Liver (tissue), 10 donors: ENCODE measurements at places on chromosomes 7 and 10. TPM values are rescaled to one million over a fixed set of nuclear protein-coding genes. Genes with fewer than 3 reads are reported as not detected.

DNA sequence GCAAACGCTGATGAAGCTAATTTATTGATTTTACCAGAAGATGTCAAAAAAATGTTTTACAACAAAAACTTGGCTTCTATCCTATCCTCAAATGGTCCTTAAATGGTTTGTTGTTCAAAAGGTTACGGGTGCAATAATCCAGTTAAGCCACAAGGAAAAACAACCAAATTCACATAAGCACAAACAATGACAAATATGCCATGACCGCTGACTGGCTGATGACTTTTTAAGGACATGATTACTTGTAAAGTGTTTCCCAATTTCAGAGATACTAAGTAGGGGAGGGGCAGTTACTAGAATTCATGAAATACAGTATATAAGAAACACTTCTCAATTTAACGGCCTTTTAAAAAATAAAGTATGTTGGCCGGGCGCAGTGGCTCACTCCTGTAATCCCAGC is 28.8 kb downstream of the ABI1 start:
- no peak for DNase-seq

DNA sequence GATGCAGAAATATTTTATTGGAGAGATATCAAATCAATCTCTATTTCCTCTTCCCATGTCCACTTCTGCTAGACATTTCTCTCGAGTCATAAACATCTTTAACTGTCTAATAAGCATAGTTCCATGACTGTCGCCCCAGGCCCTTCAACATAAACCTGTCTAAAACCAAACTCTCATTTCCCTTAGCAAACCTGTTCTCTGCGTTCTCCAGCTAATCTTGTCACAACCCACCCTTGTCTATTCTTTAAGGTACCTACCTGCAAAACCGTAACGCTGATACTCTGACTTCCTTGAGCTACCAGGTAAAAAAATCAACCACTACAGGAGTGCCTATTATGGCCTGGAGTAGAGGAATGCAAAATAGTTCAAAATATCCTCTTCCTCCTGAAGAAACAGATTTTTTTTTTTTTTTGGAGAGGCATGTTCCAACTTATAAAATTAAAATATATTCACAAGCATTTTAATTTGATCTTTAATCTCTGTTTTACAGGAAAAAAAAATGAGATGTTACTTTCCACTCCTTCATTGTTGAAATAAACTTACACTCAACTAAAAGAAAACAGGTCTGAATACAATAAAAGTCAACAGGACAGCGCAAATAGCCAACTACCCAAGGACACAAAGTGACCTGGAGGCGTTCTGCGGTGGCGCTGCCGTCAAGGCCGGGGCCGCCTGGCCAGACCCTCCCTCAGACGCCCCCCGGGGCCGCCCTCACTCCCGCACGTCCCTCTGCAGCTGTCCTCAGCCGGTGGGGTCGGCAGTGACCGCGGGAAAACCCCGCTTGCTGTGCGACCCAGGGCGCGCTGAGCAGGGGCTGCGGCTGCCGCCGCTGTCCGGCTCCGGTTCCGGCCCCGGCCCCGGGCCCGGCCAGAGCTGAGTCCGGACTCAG is 765 bp downstream of the SLC25A40 start:
- no peak for DNase-seq

- no peak for DNase-seq
These were observed 115.1 kb downstream of the PKD1L1 start for GRCh38 chr7:47833211-47833610.

DNA sequence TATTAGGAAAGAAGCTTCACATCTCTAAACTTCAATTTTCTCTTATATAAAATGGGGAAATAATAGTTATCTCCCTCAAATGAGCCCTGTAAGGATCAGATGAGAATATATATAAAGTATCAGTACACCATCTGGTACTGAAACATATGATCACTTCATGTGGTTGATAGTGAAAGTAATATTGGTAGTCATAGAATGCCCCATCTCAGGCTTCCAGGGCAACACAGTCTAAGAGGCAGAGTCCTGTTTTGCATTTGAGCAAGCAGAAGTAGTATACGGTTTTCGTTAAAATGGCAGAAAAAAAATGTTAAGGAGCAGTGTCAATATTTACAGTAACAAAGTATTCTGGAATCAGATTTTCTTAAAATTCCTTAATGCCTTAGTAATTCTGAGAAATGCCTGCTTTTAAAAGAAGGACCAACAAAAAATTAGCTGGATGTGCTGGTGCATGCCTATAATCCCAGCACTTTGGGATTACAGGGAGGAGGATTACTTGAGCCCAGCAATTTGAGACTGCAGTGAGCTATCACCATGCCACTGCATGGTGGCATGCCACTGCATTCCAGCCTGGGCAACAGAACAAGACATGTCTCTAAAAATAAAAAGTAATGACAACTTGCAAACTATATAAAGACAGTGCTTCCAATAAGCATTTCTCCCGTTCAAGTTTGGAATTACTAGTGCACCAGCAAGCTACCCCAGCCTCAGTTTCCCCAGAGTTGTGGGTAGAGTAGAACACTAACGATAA is 19.8 kb downstream of the KBTBD2 start:
- no peak for DNase-seq

DNA sequence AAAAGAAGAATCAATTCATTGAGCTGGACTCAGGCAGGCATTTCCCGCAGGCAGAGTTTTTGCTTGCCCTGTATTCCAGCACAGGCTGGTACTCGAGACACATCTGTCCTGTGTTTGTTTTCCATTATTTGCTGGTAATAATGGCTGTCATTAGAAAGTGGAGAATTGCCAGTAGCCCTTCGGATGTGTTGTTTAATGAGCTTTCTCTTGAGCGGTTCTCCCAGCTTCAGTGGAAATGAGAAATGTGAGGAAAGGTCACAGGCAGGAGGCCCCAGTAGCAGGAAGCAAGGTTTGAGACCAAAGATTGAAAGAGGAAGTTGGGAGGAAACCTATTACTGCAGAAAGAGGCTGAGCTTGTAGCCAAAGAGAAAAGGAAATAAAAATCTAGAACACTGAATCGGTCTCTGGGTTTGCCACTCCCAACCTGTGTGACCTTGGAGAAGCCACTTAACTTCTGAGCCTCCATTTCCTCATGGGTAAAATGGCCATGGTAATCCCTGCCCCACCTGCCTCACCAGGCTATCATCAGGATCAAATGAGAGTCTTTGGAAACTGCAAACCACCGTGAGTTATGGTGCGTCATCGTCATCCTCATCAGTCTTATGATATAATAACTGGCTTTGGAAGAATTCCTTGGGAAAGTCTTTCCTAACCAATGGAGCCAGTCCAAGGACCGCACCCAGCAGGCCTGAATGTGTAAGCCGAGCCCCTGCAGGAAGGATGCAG is 67.7 kb downstream of the TACR2 start:
- no peak for DNase-seq

- no peak for DNase-seq
These were observed 303.2 kb downstream of the ZWINT start for GRCh38 chr10:56057860-56058259.

- no peak for DNase-seq
These were observed 118.5 kb downstream of the AMPH start for GRCh38 chr7:38512704-38513103.

DNA sequence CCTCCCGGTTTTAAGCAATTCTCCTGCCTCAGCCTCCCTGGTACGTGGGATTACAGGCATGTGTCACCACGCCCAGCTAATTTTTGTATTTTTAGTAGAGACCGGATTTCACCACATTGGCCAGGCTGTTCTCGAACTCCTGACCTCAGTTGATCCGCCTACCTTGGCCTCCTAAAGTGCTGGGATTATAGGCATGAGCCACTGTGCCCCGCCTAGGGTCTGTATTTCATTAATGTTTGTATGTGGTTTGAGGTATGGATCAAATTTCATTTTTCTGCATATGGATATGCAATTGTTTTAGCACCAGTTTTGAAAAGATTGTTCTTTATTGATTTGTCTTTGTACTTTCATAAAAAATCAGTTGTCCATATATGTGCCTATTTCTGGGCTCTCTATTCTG is 26.0 kb downstream of the CYP26A1 start:
- no peak for DNase-seq

DNA sequence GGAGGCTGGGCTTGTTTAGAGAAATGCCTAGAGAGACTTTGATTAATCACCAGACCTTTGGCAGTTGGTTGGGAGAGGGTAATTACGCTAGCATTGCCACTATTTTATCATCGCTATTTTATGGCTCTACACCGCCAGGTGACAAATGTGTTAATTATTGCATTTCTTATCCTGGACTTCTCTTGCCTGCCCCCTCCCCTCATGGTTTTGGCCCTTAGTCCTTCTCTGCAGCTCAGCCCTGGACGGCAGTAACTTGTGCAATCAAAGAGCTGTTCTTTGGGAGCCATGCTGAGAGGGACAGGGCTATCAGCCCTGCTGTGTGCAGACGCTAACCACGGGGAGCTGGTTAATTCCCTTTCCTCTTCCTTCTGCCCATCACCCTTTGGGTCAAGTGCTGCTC is 585.0 kb downstream of the AUTS2 start:
- DNase-seq, result no peak

GRCh38 chr7:43309706-43310022 is 197.2 kb downstream of the HECW1 start:
- DNase-seq, result no peak

- no peak for DNase-seq
These were observed 7.3 kb downstream of the TSPAN15 start for GRCh38 chr10:69458430-69459100.

- DNase-seq, result no peak
These were observed 89.2 kb upstream of the ATP6V0A4 start for GRCh38 chr7:138887085-138887710.

The LRIT1 gene
- total RNA-seq, result not detected

The HECW1 gene
- total RNA-seq, result 0.05 TPM

The SORBS1 gene
- 71.3 TPM for total RNA-seq

The INSYN2A gene
- not detected for total RNA-seq

The SPDYE2 gene
- total RNA-seq, result 0.08 TPM

The HOXA5 gene
- 0.42 TPM for total RNA-seq

The CACNA2D1 gene
- total RNA-seq, result 1.4 TPM

The NKX6-2 gene
- total RNA-seq, result not detected

The UNC5B gene
- 1.8 TPM for total RNA-seq

The CCSER2 gene
- 6.5 TPM for total RNA-seq

The NPC1L1 gene
- total RNA-seq, result 16.4 TPM

The HIBADH gene
- 56.6 TPM for total RNA-seq
